ENCODE measurements at places on chromosomes 5 and 9.

- DNase-seq, result no peak
Measured at GRCh38 chr9:127128341-127129072, 6.1 kb upstream of the ANGPTL2 start.

DNA sequence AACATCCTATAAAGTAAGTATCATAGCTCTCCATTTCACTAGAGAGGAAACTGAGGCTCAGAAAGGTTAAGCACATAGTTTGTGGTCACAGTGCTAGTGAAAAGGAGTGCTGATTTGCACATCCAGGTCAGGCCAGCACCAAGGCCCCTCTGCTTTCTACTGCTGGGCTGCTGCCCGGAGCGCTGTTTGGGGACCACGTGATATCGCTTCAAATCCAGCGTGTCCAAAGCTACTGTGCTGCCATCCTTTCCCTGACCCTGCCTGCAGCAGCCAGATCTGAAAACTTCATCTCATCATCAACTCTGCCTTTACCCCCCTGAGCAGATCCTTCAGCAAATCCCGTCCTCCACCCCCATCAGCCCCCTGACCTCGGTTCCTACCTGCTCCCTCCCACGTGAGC is 40.7 kb upstream of the AKNA start:
- DNase-seq, result no peak

DNA sequence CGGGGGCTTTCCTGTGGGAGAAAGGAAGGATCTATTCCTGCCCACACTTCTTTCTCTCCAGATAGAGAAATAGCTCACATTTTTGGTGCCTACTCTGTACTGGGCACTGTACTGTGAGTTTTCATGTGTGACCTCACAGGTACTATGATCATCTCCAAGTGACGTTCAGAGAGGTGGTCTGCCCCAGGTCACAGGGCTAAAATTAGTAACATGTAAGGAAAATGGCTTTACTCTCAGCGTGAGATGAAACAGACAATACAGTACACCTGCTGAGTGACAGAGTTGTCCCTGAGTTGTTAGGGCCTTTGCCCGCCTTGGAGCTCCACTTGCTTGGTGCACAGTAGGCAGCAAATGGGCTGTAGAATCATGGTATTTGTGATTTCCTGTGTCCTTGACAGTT is 306.1 kb upstream of the DMRT1 start:
- no peak for DNase-seq

GRCh38 chr5:1468247-1468612 is 23.0 kb upstream of the SLC6A3 start:
- DNase-seq, result peak; percentile 54

- DNase-seq, result peak; percentile 8
Measured at GRCh38 chr9:88184976-88185375, 46.7 kb upstream of the SPATA31C2 start.

DNA sequence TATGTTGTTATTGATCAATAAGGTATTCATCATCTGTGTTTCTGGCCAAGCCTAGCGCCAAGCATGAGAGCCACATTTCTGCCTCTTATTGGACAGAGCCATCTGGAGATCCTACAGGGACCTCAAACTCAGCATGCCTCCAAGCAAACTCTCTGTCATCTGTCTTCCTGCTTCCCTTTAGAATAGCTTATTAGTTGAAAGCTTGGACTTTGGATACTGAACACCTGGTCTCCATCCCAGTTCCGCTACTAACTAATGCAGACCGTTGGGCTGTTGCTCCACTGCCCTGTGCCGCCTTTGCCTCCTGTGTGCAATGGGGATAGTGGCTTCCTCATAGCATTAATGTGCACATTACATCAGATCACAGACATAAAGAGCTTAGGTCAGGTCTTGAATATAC is 65.5 kb downstream of the MAP1B start:
- DNase-seq, result no peak

GRCh38 chr5:140142856-140143255 is 17.1 kb downstream of the IGIP start:
- no peak for DNase-seq

GRCh38 chr9:124016175-124017050 is 4.8 kb downstream of the LHX2 start:
- no peak for DNase-seq

DNA sequence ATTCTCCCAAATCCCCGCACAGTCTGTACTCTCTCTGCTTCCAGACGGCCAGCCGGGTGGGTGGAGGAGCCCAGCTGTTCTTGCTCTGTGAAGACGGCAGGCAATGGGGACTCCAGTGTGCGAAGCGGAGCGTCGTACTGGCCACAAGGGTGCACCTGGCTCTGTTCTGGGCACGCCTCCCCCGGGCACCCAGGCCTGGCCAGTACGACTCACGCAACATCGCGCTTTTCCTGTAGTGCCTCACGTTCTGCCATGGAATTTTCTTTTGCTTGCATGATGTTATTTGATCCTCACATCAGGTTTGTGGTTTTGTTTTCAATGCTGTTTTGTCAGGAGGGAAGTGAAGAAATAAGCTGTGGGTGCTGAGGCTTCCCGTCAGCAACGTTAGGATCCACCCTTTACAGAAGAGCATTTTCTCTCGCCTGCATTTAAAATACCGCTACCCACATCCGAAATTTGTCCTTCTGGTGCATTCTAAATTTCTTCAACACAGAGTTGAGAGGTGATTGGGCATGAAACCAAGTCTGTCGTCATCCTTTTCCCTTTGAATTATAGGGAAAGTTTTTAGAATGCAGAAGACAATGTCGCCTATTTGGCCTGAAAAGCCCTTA is 311.7 kb downstream of the TRIM36 start:
- DNase-seq, result peak; percentile 66

DNA sequence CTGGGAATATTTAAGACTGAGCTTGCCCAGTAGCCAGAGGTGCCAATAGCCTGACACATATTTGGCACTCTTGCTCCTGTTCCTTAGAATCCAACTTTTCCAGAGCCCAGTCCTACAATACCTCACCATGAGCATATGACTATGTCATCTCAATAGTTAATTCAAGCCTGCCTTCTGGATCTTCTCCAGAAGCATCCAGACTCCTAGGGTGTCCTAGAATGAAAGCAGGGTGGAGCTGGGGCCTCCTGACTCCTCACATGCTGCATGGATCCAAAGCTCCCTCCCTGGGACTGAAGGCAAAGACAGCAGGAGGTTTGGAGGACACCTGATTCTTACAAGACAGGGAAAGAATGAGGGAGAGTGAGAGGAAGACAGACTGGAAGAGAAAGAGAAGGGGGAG is 37.9 kb downstream of the SH3TC2 start:
- DNase-seq, result no peak

GRCh38 chr5:107633171-107633901 is 37.4 kb downstream of the EFNA5 start:
- no peak for DNase-seq

DNA sequence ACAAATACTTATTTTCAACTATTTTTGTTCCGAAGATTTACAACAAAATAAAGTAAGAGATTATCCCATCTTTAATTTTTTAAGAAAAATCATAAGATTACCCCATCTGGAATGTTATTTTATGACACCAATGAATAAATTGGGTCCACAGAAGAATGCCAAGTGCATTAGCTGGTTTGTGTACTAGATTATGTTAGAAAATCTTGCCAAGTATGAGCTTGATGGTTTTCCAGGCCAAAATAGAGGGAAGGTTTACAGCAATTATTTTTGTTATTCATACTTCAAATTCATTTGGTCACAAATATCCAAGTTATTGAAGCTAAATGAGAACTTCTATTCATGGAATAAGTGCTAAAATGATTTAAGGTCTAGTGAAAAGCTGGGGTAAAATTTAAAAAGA is 109.4 kb upstream of the DMRTA1 start:
- no peak for DNase-seq

GRCh38 chr9:114366334-114367128 is 21.3 kb downstream of the AKNA start:
- DNase-seq, result peak; percentile 59

All from hematopoietic multipotent progenitor cell treated with erythropoietin and hydrocortisone succinate and interleukin-3 and kit ligand, for 4 days (in vitro differentiated cells).